ENCODE measurements at places on chromosomes 6 and 20.

DNA sequence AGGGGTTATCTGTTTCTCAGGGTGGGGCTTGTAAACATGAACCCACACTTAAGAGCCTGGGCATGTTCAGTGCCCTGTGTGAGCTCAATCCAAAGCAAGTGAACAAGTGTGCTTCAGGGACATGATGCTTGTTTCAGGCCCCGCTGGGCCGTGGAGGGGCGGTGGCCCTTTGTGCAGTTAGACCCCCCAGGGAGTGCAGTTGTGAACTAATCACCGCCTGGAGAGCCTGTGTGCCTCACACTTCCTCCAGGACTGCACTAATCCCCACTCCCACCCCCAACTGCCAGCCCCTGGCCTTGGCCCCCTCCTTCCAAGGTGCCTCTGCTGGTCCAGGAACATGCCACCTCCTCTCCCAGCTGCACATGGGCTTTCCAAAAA is 58.1 kb downstream of the RREB1 start:
- DNase-seq, result no peak

DNA sequence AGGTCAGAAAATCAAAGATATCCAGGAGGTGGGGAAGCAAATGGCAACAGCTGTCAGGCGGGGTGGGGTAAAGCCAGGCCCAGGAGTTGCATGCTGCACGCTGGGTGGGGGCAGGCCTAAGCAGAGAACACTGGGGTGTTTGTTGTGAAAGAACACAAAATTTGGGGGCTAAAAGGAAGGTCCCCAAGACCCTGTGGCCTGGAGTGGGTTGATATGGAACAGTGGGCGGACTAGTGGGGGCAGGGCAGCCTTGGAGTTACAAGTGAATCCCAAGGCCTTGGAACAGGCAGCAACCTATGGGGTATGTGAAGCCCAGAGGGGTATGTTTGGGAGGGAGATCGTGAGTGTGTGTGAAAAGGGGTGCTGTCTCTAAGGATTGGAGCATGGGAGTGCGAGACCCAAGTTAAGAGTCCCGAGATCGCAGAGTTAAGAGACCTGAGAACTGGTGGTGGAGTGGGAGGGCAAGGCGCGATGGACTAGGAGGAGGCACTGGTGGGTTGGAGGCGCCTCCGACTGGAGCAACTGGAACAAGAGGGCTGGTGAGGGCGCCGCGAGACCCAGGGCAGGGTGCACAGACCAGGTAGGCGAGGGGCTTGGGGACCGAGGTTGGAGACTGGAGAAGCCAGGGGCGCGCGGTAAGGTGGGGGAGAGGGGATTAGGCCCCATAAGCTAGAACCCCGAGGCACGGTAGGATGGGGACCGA is 658 bp downstream of the CUL7 start:
- DNase-seq, result no peak

GRCh38 chr20:54290636-54291035 is 82.7 kb downstream of the PFDN4 start:
- no peak for DNase-seq

- no peak for DNase-seq
Measured at GRCh38 chr6:161637658-161638057, 363.8 kb upstream of the AGPAT4 start.

- no peak for DNase-seq
Measured at GRCh38 chr20:40641809-40642208, 47.2 kb downstream of the MAFB start.

- no peak for DNase-seq
Measured at GRCh38 chr6:3398755-3399696, 57.8 kb downstream of the SLC22A23 start.

DNA sequence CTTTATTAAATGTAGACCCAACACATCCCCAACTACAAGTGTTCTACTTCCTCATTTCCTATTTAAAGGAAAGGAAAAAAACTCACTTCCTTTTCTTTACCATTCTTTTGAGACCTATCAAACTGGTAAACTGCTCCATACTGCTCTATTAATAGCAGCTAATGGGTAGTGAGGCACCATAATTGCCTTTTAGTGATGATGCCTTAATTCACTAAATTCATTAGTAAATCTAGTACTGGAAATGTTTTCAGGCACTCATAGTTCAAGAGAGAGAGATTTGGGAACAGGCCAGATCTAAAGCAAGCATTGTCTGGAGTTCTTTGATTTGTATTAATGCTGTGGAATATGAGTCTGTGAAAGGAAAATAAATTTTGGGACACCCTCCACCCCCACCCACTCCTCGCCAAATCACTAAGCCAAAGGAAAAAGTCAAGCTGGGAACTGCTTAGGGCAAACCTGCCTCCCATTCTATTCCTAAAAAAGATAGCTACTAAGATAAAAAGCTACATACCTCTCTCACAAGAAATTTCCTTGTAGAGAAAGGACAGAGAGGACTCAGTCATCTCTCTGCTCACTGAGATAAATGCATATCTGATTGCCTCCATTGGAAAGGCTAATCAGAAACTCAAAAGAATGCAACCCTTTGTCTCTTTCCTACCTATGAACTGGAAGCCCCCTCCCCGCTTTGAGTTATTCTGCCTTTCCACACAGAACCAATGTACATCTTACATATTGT is 13.6 kb upstream of the IBTK start:
- no peak for DNase-seq

DNA sequence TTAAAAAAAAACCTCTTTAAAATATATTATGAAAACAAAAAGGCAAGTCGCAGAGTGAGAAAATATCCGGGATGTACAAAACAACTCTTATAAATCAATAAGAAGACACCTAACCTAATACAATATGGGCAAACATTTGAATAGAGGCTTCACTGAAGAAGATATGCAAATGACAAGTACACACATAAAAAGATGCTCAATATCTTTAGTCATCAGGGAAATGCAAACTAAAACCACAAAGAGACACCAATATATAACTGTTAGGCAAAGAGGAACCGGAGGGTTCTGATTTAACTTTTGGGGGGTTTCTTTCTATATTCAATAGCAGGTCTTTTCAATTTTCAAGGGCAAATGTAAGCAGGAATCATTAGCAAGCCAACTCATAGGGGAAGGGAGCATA is 480.7 kb upstream of the SPTLC3 start:
- no peak for DNase-seq

DNA sequence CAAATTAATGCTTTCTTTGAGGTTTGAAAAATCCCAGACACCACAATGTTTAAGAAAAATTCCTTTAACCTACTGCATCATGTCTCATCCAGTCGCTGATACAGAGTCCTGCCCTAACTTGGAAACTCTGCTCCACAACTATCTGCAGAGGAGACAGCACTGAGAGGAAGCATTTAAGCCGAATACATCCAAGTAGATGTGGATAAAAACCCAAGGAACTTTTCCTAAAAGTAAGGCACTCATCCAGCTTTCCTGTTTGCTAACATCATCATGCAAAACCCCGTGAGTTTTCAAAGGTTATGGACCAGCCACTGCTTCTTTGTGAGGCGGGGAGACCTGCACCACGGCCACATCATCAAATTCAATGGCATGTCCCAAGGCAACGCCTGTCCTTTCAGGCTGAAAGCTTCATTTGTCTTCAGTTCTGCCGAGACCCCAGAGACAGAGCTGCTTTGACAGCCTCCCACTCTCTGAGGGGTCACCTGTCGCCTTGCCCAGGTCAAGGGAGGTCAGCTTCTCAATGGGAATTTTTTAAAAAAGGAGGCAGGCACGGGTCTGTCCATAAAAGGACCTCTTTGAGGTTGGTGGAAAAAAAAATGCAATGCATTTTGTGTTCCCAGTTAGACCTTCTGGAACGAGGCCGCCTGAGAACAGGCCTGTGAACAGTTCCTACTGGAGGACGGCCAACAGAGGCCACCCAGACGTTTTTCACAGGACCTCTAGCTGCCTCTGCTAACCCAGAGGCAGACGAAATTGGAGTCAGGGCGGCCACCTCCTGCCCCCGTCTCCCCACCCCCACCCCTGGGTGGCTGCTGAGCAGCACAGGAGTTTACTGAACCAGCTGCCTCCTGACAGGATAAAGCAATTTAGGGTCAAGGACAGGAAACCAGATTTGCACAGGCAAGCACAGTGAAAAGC is 142.5 kb upstream of the HDDC2 start:
- peak; percentile 1 for DNase-seq

DNA sequence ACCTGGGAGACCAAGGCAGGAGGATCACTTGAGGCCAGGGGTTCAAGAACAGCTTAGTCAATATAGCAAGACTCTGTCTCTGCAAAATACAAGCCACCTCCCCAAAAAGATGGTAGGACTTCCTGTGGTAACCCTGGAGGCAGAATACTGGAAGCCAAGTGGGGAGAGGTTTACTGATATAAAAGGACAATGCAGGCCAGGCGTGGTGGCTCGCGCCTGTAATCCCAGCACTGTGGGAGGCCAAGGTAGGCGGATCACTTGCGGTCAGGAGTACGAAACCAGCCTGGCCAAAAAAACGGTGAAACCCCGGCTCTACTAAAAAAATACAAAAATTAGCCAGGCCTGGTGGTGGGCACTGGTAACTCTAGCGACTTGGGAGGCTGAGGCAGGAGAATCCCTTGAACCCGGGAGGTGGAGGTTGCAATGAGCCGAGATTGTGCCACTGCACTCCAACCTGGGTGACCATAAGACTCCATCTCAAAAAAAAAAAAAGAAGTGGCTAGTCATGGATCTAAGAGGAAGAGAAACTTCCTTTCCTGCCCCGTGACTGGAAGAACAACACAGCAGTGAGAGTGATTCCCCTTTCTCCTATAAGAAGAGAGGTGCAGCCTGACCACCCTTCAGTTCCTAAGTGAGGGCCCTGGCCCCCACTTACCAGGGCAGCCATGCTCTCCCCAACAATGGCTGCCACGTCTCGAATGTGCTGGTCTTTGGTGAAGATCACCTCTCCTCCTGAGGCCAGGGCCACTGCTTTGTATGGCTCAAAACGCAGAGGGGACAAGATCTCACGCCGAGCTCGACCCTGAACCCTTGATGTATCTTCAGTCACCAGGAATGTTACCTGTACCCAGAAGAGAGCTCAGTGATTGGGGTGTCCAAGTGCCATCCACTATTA is 6.2 kb downstream of the SAPCD1 start:
- no peak for DNase-seq

DNA sequence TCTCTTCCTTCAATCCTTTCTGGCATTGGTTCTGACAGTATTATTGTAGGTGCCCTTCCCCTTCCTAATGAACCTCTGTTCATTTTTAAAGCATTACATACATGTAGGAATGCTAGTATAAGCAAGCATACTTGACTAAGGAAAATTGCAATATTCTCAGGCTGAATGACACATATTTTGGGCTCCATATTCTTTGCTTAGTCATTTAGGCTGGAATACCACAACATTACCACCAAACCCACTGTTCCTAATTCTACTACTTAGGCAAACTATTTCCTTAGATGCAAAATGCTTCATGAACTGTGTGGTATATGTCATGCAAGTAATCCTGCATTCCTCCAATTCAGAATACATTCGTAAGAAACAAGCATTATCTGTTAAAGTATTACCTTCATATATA is 113.9 kb downstream of the PRDM1 start:
- peak; percentile 89 for DNase-seq

- DNase-seq, result no peak
Measured at GRCh38 chr6:20197251-20197650, 15.0 kb downstream of the MBOAT1 start.

DNA sequence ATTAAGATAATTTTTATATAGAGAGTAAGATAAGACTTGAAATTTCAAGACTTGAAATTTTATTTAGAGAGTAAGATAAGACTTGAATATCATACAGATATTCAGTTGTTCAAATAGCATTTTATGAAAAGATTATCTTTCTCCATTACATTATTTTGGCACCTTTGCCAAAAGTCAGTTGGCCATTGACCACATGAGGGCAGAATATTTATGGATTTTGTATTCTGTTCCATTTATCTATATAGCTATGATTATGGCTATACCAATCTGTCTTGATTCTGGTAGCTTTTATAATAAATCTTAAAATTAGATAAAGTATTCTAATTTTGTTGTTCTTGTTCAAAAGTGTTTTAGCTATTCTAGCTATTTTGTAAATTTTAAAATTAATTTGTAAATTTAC is 537.9 kb upstream of the GJE1 start:
- no peak for DNase-seq

- DNase-seq, result no peak
Measured at GRCh38 chr6:34396518-34396917, 4.0 kb upstream of the NUDT3 start.

- no peak for DNase-seq
Measured at GRCh38 chr6:80211286-80211685, 104.8 kb downstream of the BCKDHB start.

GRCh38 chr6:116409756-116410155 is 39.0 kb downstream of the DSE start:
- no peak for DNase-seq

GRCh38 chr6:117414770-117415169 is 11.0 kb downstream of the ROS1 start:
- no peak for DNase-seq

GRCh38 chr20:59947376-59947775 is 7.2 kb downstream of the FAM217B start:
- no peak for DNase-seq

- DNase-seq, result no peak
Measured at GRCh38 chr6:159395609-159396008, 226.4 kb downstream of the FNDC1 start.

GRCh38 chr20:47204008-47204849 is 152.3 kb downstream of the ZMYND8 start:
- DNase-seq, result peak; percentile 74

DNA sequence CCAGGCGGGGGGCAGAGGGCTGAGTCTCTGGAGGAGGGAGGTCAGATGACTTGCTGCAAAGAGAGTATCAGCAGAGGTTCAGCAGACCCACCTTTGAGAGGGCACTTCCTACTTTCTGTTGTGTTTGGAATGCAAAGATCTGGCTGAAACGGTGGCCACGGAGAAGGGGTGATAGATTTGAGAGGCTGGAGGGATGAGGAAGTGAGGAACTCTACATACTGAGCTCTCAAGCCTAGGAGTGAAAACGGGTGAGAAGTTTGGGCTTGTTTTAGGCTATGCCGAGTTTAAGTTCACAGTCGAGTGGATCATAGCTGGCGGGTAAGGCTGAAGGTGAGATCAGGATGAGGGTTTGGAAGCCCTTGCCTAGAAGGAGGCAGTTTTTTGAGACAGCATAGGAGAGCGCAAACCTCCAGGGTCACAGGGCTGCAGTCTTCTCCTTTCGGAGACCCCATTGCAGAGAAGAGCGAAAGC is 477 bp upstream of the ITPA start:
- peak; percentile 9 for DNase-seq

DNA sequence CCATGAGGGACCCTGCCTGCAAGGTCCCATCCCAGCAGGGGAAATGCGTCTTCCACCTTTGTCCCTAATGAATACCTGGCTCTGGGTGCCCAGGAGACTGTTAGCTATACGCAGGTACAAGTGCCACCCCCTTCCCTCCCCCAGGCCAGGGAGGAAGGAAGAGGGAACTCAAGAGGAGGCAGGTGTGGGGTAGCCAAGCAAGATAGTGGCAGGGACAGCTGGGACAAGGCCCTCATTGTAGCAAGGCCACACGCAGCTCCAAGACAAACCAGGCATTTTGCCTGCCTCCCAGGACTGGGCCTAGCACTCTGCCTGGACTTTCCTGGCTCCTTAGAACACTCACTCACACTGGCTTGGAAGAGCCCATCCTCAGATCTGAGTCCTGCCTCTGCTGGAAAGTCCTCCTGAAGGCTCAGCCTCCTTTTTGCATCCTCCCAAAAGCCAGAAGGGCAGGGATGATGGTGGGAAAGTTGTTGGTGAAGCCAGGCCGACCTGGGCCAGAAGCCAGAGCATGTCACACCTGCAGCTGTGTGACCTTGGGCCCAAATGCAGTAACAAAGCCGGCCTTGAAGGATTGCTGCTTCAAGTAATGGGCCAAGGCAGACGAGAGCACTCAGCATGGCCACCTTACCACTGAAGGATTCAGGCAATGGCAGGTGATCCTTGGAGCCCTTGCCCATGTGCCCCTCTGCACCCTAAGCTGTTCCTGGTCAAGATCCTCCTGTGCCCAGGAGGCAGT is 27.7 kb downstream of the SNPH start:
- DNase-seq, result no peak

Data from fibroblast of mammary gland (primary cell).